ENCODE measurements at places on chromosomes 12 and 14. TPM values are rescaled to one million over a fixed set of nuclear protein-coding genes. Genes with fewer than 3 reads are reported as not detected.

GRCh38 chr14:90087433-90087832, 25.6 kb downstream of the KCNK13 start:
- no peak for DNase-seq
- H3K4me3 ChIP-seq, result no peak overlapping the region
- no peaks in the 10 kb centered on the region for H3K4me1 ChIP-seq
- H3K36me3 ChIP-seq, result no peaks in the 10 kb centered on the region
- H3K27ac ChIP-seq, result no peak overlapping the region
- H3K27me3 ChIP-seq, result no peaks in the 10 kb centered on the region

GRCh38 chr14:34956931-34957330, 25.9 kb upstream of the SRP54 start:
- no peaks in the 10 kb centered on the region for H3K36me3 ChIP-seq
- H3K27ac ChIP-seq, result no peak overlapping the region
- no peak for DNase-seq
- H3K27me3 ChIP-seq, result no peaks in the 10 kb centered on the region
- no peak overlapping the region for H3K4me3 ChIP-seq
- no peaks in the 10 kb centered on the region for H3K4me1 ChIP-seq

GRCh38 chr14:29215853-29216252, 449.3 kb downstream of the FOXG1 start:
- DNase-seq, result no peak
- no peak overlapping the region for H3K4me3 ChIP-seq
- no peaks in the 10 kb centered on the region for H3K27me3 ChIP-seq
- H3K36me3 ChIP-seq, result no peaks in the 10 kb centered on the region

DNA sequence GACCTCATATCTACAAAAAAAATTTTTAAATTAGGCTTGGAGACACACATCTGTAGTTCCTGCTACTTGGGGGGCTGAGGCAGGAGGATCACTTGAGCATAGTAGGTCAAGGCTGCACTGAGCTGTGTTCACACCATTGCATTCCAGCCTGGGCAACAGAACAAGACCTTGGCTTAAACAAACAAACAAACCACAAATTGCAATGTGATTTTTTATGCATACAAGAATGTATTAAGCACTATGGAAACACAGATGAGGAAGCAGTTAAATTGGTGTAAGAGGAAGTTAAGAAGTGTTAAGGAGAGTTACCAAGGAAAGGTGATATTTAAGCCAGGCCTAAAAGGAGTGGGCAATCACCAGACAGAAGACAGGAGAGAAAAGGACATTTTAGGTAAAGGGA, 83.6 kb upstream of the HECTD1 start:
- no peak overlapping the region for H3K27ac ChIP-seq
- no peak overlapping the region for H3K4me3 ChIP-seq
- no peak for DNase-seq
- H3K4me1 ChIP-seq, result no peaks in the 10 kb centered on the region

DNA sequence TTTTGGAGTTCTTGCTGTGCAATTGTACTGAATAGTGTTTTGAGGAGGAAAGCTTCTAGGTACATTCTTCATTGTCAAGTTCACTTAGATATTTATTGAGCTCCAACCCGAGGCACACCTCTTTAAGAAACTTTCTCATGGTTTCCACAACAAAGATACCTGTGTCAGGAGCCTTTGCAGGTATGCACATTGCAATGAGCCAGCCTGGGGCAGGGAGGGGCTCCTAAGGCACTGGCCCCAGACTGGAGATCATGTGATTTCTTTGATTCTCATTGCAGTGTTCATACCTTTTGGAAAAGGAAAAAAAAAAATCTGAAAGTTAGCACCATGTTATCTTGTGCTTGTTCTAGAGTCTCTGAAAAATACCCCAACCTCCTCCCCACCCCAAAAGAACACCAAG, 80.3 kb downstream of the PRMT8 start:
- H3K36me3 ChIP-seq, result no peaks in the 10 kb centered on the region
- no peak overlapping the region for H3K4me3 ChIP-seq

GRCh38 chr12:77064896-77065360, 441 bp downstream of the E2F7 start:
- DNase-seq, result no peak
- no peaks in the 10 kb centered on the region for H3K27me3 ChIP-seq
- H3K36me3 ChIP-seq, result no peaks in the 10 kb centered on the region

DNA sequence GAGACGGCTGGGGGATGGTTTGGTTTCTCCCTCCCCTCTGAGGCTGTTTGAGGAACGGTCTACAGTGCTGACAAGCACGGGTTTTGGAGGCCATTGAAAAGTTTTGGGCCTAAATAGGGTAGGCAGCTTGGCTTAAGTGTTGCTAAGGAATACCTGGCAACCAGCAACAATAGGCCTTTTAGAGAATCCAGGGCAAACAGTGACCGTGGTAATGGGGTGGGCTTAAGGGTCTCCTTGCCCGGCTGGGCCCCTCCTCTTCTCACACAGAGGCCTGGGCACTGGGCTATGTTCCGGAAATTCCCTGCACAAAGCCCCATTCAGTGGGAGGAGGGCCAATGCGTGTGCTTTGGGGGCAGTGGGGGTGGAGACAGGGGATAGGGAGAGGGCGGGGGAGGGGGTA, 55.4 kb downstream of the ASCL1 start:
- no peak overlapping the region for H3K27ac ChIP-seq
- H3K4me1 ChIP-seq, result no peaks in the 10 kb centered on the region
- H3K36me3 ChIP-seq, result no peaks in the 10 kb centered on the region

DNA sequence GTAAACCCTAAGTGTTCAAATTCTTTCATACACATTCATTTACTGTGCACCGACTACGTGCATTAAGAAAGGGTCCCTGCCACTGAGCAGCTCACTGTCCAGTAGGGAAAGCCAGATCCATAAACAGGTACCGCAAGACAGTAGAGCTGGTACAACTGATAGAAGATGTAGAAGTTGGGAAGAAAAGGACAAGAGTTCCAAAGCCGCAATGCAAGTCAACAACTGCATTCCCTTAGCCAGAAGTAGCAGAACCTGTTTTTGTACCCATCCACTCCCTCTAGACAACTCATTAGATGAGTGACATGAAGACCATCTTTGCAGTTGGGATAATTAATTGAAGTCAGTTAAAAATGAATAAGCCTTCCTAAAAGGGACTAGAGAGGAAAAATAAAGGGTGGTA, 1.3 kb downstream of the SENP1 start:
- no peak overlapping the region for H3K27ac ChIP-seq
- H3K36me3 ChIP-seq, result no peaks in the 10 kb centered on the region
- H3K27me3 ChIP-seq, result no peaks in the 10 kb centered on the region
- peaks cover 7% of the 10 kb centered on the region for H3K4me1 ChIP-seq
- H3K4me3 ChIP-seq, result no peak overlapping the region

DNA sequence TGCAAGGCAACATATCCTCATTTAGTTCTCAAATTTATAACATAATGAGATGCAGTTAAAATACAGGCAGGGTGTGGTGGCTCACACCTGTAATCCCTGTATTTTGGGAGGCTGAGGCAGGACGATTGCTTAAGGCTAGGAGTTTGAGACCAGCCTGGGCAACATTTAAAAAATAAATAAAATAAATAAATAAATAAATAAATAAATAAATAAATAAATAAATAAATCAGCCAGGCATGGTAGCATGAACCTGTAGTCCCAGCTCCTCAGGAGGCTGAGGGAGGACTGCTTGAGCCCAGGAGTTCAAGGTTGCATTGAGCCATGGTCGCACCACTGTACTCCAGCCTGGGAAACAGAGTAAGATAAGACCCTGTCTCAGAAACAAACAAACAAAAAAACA, 39.4 kb downstream of the TCHP start:
- no peak overlapping the region for H3K4me3 ChIP-seq
- no peaks in the 10 kb centered on the region for H3K27me3 ChIP-seq
- no peak for DNase-seq
- H3K27ac ChIP-seq, result no peak overlapping the region

DNA sequence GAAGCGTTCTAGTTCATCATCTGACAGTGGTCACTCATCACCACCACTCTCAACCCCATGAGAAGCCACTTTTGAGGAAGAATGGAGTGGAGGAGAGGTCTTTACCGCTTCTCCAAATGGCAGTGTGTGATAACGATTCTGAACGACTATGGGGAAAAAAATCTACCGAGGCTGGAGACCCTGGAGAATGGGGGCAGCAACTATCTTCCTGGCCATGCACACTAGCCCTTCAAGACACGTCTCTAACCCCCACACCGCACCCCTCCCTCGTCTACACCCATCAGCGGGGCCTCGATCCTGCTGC, 365 bp downstream of the ING4 start:
- DNase-seq, result no peak
- no peak overlapping the region for H3K27ac ChIP-seq
- no peaks in the 10 kb centered on the region for H3K36me3 ChIP-seq
- peaks cover 7% of the 10 kb centered on the region for H3K4me1 ChIP-seq

GRCh38 chr12:48717252-48717695, 767 bp upstream of the CCNT1 start:
- H3K4me1 ChIP-seq, result peaks cover 2% of the 10 kb centered on the region
- no peaks in the 10 kb centered on the region for H3K27me3 ChIP-seq
- no peaks in the 10 kb centered on the region for H3K36me3 ChIP-seq
- H3K4me3 ChIP-seq, result peak overlapping the region; percentile 49
- no peak for DNase-seq
- H3K27ac ChIP-seq, result peak overlapping the region; percentile 68

DNA sequence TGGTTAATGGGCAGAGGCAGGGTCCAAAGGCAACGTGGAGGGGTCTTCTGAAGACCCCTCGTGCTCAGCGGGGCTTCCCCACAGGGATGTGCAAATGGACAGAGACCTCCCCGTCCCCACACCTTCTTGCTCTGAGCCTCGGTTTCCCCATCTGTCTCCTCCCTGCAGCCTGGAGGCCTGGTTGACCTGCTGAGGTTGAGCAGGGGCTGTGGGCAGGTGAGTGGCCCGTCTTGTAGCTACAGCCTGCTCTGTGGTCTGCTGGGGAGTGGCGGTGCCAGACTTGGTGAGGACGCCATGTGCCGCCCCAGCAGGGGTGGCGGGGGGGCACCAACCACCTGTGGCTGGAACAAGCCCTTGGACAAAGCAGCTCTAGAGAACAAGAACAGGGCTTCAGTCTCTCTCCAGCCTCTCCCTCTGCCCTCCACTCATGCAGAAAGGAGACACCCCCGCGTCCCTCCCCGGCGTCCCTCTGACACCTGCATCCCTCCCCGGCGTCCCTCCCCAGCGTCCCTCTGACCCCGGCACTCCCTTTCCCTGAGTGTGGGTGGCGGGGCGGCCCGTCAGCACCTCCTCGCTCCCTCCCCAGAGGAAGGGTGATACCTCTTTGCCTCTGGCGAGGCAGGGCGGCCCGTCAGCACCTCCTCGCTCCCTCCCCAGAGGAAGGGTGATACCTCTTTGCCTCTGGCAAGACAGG, 83.7 kb downstream of the NOC4L start:
- H3K27ac ChIP-seq, result no peak overlapping the region
- no peak for DNase-seq
- no peaks in the 10 kb centered on the region for H3K4me1 ChIP-seq
- no peaks in the 10 kb centered on the region for H3K27me3 ChIP-seq
- H3K4me3 ChIP-seq, result no peak overlapping the region

- no peaks in the 10 kb centered on the region for H3K4me1 ChIP-seq
- no peak overlapping the region for H3K4me3 ChIP-seq
- no peaks in the 10 kb centered on the region for H3K27me3 ChIP-seq
These were observed 283.8 kb downstream of the PAWR start for GRCh38 chr12:79406993-79407392.

AICDA gene
- not detected for total RNA-seq

ERGIC2 gene
- 64.9 TPM for total RNA-seq

LAG3 gene
- 16.7 TPM for total RNA-seq

CYP27B1 gene
- total RNA-seq, result 0.92 TPM
